ENCODE measurements at places on chromosomes 6 and 20.

GRCh38 chr6:157641837-157642236, 181.2 kb upstream of the SNX9 start:
- DNase-seq: no peak

GRCh38 chr6:114055349-114055748, 84.4 kb upstream of the HDAC2 start:
- DNase-seq: no peak

DNA sequence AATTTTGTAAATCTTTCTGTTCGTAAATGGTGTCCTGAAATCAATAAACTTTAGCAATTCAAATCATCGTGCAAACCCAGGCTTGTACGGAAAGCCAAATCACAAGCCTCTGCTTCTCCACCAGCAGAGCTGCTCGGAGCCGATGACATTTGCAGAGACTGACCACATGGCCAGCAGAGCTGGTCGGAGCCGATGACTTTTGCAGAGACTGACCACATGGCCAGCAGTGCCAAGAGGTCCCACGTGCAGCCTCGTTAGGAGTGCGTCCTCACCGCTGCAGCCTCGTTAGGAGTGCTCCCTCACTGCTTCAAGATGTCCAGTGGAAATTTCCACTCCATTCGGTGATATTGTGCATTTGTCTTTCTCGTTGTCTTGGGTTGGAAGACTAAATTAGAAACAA, 28.5 kb downstream of the SMOC2 start:
- no peak for DNase-seq

DNA sequence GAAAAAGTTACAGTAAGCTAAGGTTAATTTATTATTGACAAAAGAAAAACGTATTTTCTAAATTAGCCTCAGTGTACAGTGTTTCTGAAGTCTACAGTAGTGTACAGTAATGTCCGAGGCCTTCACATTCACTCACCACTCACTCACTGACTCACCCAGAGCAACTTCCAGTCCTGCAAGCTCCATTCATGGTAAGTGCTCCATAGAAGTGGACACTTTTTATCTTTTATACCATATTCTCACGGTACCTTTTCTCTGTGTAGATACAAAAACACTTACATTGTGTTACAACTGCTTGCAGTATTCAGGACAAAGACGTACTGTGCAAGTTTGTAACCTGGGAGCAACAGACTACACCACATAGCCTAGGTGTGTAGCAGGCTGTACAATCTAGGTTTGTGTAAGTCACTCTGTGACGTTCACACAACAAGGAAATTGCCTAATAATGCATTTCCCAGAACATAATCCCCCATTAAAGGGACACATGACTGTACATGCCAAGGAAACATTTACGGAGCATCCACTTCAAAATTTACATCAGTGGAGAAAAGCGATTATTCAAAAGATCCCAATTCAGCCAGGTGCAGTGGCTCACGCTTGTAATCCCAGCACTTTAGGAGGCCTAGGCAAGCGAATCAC, 133.4 kb downstream of the BANF2 start:
- no peak for DNase-seq

DNA sequence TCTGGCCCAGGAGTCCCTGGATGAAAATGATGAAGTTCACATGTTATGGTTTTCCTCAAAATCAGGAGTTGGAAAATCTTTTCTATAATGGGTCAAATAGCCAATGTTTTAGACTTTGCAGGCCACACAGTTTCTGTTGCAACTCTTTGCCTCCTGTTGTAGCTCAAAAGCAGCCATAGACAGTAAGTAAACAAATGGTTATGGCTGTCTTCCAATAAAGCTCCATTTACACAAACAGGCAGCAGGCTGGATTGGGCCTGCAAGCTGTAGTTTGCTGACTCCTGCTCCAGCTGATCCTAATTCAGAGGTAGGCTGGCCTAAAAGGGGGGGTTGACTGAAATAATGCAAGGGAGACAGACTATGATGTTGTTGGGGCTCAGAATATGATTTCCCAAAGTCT, 33.0 kb downstream of the METTL24 start:
- DNase-seq: no peak

- peak; percentile 68 for DNase-seq
These were observed 710 bp downstream of the BTBD9 start for GRCh38 chr6:38638941-38639497.

DNA sequence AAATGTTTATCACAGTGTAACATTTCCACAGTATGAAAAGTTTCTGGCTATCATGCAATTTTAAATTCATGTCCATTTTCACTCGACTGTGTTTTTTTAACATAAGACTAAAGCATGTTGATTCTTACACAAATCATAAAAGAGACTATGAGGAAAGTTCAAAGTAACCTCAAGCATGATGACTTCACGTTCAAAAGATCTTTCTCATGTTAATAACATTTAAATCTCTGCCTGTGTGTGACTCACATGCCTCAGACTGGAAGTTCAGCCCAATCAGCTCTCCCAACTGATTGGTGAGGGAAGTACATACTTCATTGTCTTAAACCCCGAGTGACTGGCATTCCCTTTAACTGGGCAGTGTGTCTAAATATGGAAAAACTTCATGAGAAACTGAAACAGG, 37.4 kb downstream of the ATXN1 start:
- DNase-seq: no peak

GRCh38 chr20:57980506-57980905, 247.9 kb downstream of the ANKRD60 start:
- DNase-seq: no peak

DNA sequence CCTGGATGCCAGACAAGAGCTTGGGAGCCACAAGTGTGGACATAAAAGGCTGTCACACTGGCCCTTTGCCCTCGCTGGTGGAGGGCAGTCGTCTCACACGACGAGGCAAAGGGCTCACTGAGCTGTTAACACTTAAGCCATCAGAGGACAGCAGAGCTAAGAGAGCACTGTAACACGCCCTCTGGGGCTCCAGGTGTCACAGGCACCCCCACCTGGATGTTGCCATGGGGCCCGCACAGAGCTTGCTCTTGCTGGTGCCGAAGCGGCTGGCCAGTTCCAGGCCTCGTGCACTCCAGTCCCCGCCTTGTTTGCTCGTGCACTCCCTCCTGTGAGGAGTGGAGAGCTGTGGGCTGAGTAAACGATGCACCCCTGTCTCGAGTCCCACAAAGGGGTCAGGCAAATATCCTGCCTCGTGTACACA, 37.4 kb downstream of the SLC35D3 start:
- DNase-seq: no peak

DNA sequence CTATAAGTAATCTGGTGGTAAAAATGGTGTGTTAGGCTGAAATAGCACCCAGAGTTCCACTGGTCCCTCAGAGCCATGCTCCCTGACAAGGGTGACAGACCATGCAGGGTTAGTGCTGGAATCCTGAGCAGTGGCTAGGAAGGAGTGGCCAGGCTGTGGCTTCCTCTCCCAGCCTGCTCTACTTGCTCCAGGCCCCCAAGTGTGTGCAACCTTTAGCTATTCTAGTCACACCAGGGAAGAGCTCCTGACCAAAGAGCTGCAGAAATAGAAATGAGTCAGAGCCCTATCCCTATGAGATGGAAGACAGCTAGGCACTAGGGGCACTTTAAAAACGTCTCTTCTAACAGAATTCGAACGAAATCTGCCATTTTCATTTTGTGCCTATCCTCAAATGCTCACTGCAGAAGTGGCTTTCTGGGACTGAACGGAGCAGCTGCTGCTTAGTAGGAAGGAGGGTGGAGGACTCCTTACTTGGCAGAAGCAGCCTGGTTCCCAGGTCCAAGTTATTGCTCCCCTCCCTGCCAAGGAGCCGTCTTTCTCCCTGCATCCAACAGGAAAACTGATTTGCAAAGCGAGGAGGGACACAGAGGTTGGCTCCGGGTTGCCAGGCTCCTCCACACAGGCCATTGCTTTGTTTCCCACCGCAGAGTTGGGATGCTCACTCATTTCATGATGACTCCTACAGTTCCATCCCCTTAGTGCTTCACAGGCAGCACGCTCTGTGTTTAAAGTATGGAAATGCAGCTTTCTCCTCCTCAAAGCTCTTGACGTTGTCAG, 754.5 kb downstream of the C6orf118 start:
- DNase-seq: no peak

- peak; percentile 84 for DNase-seq
These were observed 103.0 kb downstream of the EDN3 start for GRCh38 chr20:59403261-59403961.

DNA sequence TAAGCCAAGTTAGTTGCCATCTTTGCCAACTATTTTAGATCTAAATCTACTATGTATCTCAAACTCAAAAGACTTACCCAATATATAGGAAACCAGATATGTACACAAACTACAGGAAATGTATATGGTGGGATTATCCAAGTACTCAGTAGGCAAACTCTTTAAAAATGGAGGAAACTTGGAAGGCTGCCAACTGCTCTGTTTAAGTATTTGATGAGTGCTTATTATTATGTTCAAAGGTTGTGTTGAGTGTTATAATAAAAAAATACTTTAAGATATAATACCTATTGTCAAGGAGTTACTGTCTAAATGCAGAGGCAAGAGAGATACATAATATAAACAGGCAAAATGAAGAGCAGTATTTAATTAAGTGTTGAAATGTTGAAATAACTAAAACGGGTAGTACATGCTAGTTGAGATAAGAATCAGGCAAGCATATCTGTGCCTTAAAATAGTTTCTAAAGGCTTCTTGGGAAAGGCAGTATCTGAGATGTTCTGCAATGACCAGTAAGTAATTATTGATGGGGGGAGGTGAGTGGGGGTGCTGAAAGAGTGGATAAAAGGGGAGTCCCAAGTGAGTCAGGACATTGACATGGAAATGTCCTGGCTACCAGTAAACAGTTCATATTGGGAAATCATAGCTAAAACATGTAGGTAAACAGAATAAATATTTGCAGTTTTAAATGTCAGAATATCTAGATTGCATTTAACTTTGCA, 6.5 kb upstream of the DST start:
- DNase-seq: no peak

- no peak for DNase-seq
These were observed 110.0 kb upstream of the RIN2 start for GRCh38 chr20:19648024-19648423.

GRCh38 chr6:148959008-148959407, 212.2 kb downstream of the UST start:
- no peak for DNase-seq

GRCh38 chr6:38687043-38687353, 15.9 kb downstream of the GLO1 start:
- no peak for DNase-seq
